ENCODE measurements at places on chromosomes 12 and 14.

DNA sequence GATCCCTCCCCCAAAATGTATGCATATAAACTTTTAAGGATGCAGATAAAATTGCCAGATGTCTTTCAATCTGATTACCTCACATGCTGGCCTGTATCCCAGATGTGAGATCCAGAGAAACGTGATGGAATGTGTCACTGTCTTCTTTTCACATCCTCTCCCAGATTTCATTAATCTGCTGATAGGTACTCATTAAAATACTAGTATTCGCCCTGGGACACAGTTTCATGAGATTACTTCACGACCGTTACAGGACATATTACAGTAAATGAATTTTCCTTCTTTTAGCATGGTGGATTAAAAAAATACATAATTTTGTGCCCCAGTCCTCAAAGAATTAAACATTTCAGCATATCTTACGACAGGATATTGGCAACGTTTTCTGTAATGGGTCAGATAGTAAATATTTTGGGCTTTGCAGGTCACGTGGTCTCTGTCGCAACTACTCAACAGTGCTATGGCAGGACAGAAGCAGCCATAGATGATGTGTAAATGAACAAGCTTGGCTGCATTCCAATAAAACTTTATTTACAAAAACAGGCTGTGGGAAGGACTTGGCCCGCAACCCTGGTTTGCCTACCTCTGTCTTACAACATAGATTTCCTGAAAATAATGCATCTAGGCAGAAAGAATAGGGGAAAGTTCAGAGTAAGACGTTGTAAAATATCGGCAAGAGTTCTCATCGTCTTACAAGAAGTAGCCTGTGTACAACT is 156.0 kb upstream of the DIO3 start:
- DNase-seq: no peak

DNA sequence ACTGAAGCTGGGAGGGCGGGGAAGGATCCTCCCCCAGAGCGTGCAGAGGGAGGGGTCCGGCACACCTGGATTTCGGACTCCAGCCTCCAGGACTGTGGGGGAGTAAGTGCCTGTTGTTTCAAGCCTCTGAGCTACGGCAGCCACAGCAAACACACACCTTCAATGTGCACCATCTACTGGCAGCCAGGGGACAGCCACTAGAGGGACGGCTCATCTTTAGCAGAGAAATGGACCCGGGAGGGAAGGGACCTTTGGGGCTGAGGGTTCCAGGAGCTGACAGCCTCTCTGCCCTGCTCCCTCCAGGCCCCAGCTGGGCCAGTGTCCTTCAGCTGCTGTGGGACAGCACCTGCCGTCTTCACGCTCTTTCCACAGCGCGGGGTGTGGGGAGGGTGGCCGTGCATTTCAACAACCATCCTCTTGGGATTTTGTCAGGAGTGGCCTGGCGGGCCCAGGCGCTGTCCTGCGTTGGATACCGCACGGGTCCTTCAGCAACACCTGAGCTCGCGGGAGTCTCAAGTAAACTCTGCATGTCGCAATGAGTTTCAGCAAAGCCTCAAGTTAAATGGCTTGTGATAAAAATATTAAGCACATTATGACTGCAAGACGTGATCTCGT is 209.2 kb upstream of the C14orf180 start:
- peak; percentile 23 for DNase-seq

DNA sequence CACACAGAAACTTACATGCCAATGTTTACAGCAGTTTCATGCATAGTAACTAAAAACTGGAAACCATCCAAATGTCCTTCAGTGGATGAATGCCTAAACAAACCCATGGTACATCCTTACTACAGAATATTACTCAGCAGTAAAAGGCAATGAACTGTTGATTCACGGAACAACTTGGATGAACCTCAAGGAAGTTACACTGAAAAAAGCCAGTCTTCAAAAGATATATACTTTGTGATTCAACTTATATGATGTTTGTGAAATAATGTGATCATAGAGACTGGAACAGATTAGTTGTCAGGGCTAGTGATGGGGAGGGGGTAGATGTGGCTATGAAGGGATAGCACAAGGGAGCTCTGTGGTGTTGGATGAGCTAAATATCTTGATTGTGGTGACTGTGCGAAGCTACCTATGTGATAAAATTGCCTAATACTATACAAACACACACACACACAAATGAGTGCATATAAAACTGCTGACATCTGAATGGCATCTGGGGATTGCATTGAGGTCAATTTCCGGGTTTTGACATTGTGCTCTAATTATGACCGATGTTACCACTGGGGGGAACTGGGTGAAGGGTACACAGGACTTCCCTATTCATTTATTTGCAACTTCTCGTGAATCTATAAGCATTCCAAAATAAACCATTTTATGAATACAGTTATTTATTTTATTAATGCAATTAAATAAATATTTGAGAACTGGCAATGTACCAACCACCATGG is 94.3 kb downstream of the RIN3 start:
- no peak for DNase-seq

DNA sequence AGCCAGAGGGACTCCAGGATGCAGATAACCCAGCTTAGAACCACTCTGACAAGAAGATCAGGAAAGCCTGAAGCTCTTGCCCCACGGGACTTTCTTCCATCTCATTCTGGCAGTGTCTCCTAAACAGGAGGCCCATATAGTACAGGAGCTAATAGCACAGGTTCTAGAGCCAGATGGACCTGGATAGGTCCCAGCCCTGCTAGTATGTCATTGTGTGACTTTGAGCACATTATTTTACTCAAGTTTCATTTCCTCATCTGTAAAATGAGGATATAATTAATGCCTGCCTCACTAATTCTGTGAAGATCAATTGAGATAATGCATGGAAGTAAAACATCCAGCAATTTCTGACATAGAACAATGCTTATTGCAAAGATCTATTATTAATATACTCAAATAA is 66.5 kb upstream of the GZMB start:
- DNase-seq: no peak

DNA sequence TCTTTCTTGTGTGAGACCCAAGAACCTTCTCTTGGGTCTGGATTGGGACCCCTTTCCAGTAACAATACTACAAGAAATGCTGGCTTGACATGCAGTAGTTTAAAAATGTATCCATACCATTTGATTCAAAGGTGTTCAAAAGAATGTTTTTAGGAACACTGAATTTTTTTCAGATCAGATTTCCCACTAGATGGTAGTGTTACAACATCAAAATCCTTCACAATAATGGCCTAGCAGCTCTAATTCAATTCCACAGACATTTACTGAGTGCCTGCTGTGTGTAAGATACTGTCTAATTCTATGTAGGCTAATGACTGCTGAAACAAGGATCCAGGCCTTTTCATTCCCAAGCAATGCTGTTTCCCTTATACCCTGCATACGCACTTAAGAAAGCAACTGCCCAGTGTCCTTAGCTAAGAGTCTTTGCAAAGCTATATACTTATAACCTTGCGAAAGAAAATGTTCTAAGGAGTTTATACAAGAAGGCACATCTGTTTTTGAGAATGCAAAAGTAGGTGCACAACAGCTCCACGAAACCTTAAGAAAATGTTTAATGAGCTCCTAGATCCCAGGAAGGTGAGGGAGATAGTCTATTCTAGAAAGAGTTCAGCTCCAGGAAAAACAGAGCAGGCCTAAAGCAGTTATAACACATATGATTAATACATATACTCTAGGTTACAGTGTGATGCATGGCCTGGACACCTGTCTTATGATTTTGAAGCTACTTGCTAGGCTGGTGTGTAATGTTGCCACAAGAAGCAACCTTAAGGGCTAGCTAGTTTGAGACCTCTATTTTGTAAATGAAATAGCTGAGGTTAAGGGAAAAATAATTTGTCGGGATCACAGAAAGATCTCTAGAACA is 50.9 kb upstream of the PKP2 start:
- DNase-seq: no peak

GRCh38 chr14:31166271-31166561 is 41.4 kb downstream of the HECTD1 start:
- no peak for DNase-seq

GRCh38 chr14:86847140-86847539 is 1145.8 kb downstream of the GALC start:
- no peak for DNase-seq

DNA sequence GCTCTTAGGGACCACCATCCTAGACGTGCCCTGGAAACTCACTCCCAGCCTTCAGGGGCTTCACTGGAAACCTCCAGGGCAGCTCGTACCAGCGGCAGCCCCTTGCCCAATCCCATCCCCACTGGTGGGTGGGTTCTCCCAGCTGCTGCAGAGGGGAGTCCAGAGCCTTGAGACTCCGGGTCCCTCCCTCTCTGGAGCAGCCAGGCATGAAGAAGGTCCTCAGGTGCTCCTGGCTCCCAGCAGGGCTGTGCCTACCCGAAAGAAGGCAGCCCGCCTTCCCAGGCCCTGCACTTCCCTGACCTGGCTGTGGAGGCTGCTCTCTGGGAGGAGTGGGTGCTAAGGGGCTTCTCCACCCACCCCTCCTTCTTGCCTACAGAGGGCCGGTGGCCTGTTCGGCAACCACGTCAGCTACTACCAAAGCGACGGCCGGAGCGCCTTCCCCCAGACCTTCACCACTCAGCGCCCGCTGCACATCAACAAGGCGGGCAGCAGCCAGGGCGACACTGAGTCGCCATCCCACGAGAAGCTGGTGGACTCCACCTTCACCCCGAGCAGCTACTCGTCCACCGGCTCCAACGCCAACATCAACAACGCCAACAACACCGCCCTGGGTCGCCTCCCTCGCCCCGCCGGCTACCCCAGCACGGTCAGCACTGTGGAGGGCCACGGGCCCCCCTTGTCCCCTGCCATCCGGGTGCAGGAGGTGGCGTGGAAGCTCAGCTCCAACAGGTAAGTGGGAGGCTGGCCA is 115.5 kb upstream of the FKBP4 start:
- DNase-seq: no peak

GRCh38 chr12:70787612-70788011 is 132.9 kb downstream of the PTPRR start:
- DNase-seq: no peak

DNA sequence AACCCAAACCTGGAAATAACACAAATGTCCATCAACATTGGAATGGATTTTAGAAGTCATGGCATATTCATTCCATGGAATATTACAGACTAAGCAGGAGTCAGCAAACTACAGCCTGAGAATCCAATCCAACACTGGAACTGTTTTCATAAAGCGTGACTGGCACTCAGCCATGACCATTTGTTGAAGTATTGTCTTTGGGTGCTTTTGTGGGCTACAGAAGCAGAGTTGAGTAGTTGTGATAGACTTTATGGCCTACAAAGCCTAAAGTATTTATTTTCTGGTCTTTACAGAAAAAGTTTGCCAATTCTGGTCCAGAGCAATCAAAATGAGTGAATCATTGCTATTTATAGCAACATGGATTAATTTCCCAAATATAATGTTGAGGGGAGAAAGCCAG is 34.5 kb upstream of the FRS2 start:
- no peak for DNase-seq

GRCh38 chr12:82099216-82099615 is 259.0 kb downstream of the CCDC59 start:
- DNase-seq: no peak

- DNase-seq: no peak
These were observed 17.8 kb downstream of the CCDC85C start for GRCh38 chr14:99586054-99586760.

DNA sequence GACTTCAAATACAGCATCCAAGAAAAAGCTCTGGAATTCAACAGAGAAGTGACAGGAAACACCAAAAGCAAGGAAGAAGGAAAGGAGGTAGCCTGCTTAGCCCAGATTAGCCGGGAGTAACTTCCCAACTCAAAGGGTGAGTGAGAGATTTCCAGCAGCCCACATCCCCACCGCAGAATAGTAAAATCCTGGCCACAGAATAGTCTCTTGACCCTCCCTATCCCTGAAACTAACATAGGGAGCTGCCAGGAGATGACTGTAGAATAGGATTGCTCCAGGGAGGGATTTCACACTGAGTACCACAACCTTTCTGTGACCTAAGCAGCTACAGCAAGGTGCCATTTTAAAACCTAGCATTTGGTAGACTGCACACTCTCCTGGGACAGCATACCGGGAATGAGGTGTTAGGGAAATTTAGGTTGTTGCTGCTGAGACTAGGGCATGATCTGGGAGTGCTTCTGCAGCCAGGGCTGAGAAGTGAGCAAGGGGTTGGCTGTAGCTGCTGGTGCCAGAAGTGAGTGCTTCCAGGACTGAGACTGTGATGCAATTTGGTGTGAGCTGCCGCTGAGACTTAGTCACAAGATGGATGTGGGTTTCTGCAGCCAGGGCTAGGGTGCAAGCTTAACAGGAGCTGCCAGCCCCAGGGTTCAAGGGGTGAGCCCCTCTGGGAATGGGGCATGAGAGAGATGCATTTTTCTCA is 66.0 kb downstream of the TMTC3 start:
- no peak for DNase-seq

DNA sequence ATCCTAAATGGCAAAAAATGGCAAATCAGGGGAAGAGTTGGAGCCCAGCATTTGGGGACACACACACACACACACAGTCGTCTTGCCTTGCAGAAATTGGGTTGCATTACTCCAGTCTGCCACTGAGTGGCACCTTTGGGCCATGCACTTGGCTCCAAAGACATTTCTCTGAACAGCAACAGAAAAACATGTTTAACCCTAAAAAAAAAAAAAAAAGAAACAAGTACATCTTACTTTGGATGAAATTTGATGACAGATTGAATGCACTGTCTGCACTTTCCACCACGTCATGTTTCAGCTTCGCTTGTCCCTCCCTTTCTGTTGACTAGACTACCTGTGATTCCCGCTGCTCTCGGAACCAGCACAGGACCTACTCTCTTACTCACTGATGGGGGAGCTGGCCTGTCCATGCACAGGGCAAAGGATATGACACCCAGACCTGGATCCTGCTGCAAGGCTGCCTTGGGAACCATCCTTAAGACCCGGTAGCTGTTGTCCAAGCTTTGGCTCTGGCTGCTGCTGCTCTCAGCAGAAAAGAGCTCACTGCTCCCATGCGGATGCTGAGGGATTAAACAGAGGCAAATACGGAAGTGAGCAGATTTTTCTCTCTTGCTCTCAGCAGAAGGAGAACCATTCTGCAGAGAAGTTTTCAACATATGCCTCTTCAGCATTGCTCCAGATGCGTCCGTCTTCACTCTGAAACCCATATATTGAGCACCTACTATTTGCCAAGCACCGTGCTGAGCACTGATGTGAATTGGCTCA is 376.8 kb downstream of the DPF3 start:
- peak; percentile 52 for DNase-seq

DNA sequence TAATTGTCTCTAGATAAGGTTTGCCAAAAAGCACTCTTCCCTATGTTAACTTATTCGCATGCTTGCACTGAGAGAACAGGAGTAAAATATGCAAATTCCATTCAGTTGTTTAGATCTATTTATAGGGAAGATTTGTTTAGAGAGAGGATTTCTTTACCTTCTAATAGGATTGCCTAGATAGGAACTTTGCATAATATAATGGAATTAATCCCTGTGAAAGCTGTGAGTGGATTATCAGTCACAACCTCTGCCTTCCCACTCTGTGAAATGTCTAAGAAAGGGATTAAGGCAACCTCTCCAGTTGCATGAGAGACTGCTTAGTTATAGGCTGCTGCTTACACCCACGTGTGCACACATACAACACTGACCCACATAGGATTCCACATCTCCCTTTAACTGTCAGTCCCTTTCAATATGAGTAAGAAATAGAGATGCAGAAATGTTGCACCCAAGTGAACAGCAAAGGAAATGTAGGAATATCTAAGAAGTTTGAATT is 83.2 kb downstream of the ALG10B start:
- no peak for DNase-seq

- DNase-seq: no peak
These were observed 5.0 kb downstream of the USP30 start for GRCh38 chr12:109057376-109057775.

Measured in left cardiac atrium (tissue), 4 donors.